Esophagus (tissue), 2 donors: ENCODE measurements at places on chromosomes 12 and 14. TPM values are rescaled to one million over a fixed set of nuclear protein-coding genes. Genes with fewer than 3 reads are reported as not detected.

The STAC3 gene
- 0.96 TPM for polyA plus RNA-seq

The PRR4 gene
- polyA plus RNA-seq, result 3.3 TPM

The SERPINA6 gene
- 0.04 TPM for polyA plus RNA-seq

The C12orf42 gene
- not detected for polyA plus RNA-seq

The TRIAP1 gene
- 19.2 TPM for polyA plus RNA-seq

The CBLN3 gene
- 0.75 TPM for polyA plus RNA-seq

The CLEC4A gene
- 1.3 TPM for polyA plus RNA-seq

The RNFT2 gene
- 0.09 TPM for polyA plus RNA-seq

The SLC8A3 gene
- 0.04 TPM for polyA plus RNA-seq

The PKP2 gene
- polyA plus RNA-seq, result 1.5 TPM

The SPTB gene
- 0.11 TPM for polyA plus RNA-seq

The CCDC92 gene
- 14.0 TPM for polyA plus RNA-seq

The KCNA5 gene
- 0.71 TPM for polyA plus RNA-seq

The FAIM2 gene
- polyA plus RNA-seq, result 0.39 TPM

The DTX1 gene
- 0.59 TPM for polyA plus RNA-seq

The AHNAK2 gene
- polyA plus RNA-seq, result 104 TPM

The IGF1 gene
- polyA plus RNA-seq, result 0.90 TPM

The DCN gene
- polyA plus RNA-seq, result 41.1 TPM

The KLRC3 gene
- 0.06 TPM for polyA plus RNA-seq

The CCND2 gene
- 6.1 TPM for polyA plus RNA-seq

The ANKRD33 gene
- not detected for polyA plus RNA-seq

The RNASE4 gene
- 18.6 TPM for polyA plus RNA-seq

The CCDC197 gene
- not detected for polyA plus RNA-seq

The CMTM5 gene
- polyA plus RNA-seq, result 0.21 TPM

The KRT72 gene
- not detected for polyA plus RNA-seq

The COCH gene
- polyA plus RNA-seq, result 0.06 TPM

The MIP gene
- 0.04 TPM for polyA plus RNA-seq

The PARPBP gene
- 5.8 TPM for polyA plus RNA-seq

The SLC6A12 gene
- 0.11 TPM for polyA plus RNA-seq

The EPYC gene
- polyA plus RNA-seq, result not detected

The SMIM41 gene
- polyA plus RNA-seq, result 0.22 TPM

The VASH1 gene
- 1.9 TPM for polyA plus RNA-seq

The TMTC2 gene
- polyA plus RNA-seq, result 10.5 TPM

The B4GALNT1 gene
- polyA plus RNA-seq, result 0.10 TPM

The CD69 gene
- polyA plus RNA-seq, result 1.8 TPM

The NUBPL gene
- polyA plus RNA-seq, result 3.2 TPM

The GALC gene
- 2.8 TPM for polyA plus RNA-seq

The TRHDE gene
- 0.04 TPM for polyA plus RNA-seq

The ORMDL2 gene
- polyA plus RNA-seq, result 100 TPM

The LPAR5 gene
- polyA plus RNA-seq, result 11.6 TPM

The GLIPR1 gene
- 0.94 TPM for polyA plus RNA-seq

The TAPBPL gene
- polyA plus RNA-seq, result 11.9 TPM

The GPR162 gene
- 2.1 TPM for polyA plus RNA-seq

The KLRK1 gene
- polyA plus RNA-seq, result 2.7 TPM

The EFCAB11 gene
- polyA plus RNA-seq, result 6.2 TPM

The TCL1B gene
- not detected for polyA plus RNA-seq

The IFNG gene
- not detected for polyA plus RNA-seq

The IGFBP6 gene
- 59.1 TPM for polyA plus RNA-seq

The GAS2L3 gene
- 1.0 TPM for polyA plus RNA-seq

The RASSF8 gene
- polyA plus RNA-seq, result 1.8 TPM

The TSPAN19 gene
- polyA plus RNA-seq, result not detected

The CFAP73 gene
- polyA plus RNA-seq, result 0.35 TPM

The C12orf54 gene
- 5.8 TPM for polyA plus RNA-seq

The CHFR gene
- polyA plus RNA-seq, result 20.4 TPM

The KRT80 gene
- polyA plus RNA-seq, result 40.9 TPM

The PRPH gene
- polyA plus RNA-seq, result 0.28 TPM

The RASSF9 gene
- polyA plus RNA-seq, result 1.2 TPM

The SOAT2 gene
- polyA plus RNA-seq, result 0.14 TPM

The ADAMTS20 gene
- not detected for polyA plus RNA-seq

The SLC17A8 gene
- not detected for polyA plus RNA-seq
